Psoas muscle (tissue), 8 donors: ENCODE measurements at places on chromosomes 3 and 15.

DNA sequence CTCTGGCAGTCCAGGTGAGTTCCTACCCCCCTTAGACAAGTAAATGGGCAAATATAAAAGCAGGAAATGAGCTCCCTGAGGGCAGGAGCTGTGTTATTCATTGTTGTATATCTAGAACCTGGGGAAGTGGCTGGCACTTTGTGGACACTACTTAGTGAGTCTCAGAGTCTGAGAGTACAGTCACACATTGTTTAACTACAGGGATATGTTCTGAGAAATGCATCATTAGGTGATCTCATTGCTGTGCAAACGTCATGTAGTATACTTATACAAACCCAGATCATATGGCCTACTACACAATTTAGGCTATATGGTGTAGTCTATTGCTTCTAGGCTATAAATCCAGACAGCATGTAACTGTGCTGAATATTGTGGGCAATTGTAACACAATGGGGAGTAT lies 52.4 kb downstream of the DRD3 start:
- no peak overlapping the region for H3K27ac ChIP-seq
- H3K4me1 ChIP-seq: no peaks in the 10 kb centered on the region
- no peaks in the 10 kb centered on the region for H3K36me3 ChIP-seq
- no peak overlapping the region for H3K4me3 ChIP-seq
- H3K27me3 ChIP-seq: no peaks in the 10 kb centered on the region

DNA sequence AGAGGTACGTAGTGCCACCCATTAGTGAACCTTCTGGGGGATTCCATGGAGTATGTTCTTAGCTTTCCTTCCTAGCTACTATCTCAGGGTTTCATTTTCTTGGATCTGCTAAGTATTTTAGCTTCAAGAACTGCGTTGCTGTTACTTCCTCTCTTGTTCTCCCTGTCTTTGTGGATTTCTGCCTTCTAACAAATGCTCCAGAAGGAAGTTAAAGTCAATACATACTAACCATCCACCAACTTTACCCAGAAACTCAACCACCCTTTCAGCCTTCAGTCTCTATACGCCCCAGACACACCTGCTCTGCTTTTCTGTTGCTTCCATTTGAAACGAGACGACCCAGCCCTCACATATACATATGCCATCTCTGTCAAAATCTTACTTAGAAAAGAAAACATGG lies 2.4 kb upstream of the KLF13 start:
- no peak for DNase-seq
- no peak overlapping the region for H3K4me3 ChIP-seq
- H3K36me3 ChIP-seq: no peaks in the 10 kb centered on the region
- H3K27ac ChIP-seq: no peak overlapping the region
- H3K4me1 ChIP-seq: peaks cover 18% of the 10 kb centered on the region

DNA sequence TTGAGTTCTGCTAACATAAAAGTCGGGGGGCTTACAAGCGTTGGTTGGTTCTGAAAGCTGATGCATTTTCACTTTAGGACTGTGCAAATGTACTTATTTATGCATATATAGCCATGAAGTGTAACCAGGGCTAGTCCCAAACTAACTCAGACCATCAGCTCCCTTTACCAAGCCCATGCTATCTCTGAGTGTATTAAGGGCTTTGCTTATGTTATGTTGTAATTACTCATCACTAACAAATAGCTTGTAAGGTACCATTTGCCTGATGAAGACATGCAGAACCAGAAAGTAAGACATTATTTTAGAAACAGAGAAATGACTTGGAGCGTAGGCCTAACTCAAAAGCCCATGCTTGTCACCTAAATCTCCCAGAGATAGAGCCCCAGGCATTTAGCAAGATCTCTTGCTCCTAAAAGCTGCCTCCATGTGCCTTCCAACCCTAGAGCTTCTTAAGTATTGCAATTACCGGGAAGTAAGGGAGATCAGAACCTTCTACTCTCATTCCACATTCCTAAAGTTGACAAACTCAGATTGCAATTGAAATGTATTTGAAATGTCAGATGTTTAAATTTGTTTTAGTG lies 362.9 kb upstream of the RBMS3 start:
- no peak overlapping the region for H3K4me3 ChIP-seq
- no peak for DNase-seq
- H3K36me3 ChIP-seq: no peaks in the 10 kb centered on the region
- no peak overlapping the region for H3K27ac ChIP-seq

- no peaks in the 10 kb centered on the region for H3K27me3 ChIP-seq
- DNase-seq: no peak
- H3K36me3 ChIP-seq: no peaks in the 10 kb centered on the region
- peaks cover 4% of the 10 kb centered on the region for H3K4me1 ChIP-seq
Observed at GRCh38 chr3:171566803-171567422, 106.7 kb upstream of the TNIK start.

DNA sequence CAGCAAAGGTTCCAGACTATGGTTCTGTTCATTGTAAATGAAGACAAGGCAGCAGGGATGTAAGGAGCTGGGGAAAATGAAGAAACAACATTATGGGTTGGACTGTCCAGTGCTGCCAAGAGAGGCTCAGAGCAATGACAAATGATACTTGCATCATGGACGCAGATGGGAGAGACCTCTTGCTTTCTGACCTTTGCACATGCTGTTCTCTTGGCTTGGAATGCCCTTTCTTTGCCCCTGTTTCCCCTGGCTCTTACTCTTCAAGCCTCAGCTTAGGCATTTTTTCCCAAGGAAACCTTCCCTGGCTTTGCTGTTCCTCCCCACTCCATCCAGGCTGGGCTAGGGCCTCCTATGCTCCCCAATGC lies 59.9 kb upstream of the RAD18 start:
- H3K36me3 ChIP-seq: peaks cover 10% of the 10 kb centered on the region
- no peak overlapping the region for H3K4me3 ChIP-seq
- peaks cover 9% of the 10 kb centered on the region for H3K4me1 ChIP-seq
- no peak overlapping the region for H3K27ac ChIP-seq
- no peaks in the 10 kb centered on the region for H3K27me3 ChIP-seq

GRCh38 chr15:79094611-79095021 lies 4.0 kb upstream of the RASGRF1 start:
- H3K4me1 ChIP-seq: no peaks in the 10 kb centered on the region
- H3K27me3 ChIP-seq: peaks cover 4% of the 10 kb centered on the region

DNA sequence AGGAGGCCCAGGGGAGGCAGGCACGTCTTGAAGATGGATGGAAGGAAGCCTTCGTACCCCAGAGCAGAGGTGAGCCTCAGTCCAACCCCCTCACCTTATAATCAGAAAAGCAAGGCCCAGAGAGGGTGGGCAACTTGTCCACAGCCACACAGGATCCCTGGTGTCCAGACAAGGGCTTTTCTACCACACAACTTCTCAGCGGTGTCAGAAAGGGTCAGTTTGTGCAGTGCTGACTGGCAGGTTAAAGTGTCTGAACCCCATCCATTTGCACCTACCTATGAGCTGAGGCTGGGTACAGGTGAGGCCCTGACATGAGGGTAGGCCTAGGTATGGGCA lies 8.6 kb downstream of the IGDCC3 start:
- H3K27me3 ChIP-seq: peaks cover 9% of the 10 kb centered on the region
- no peak for DNase-seq
- no peak overlapping the region for H3K4me3 ChIP-seq
- no peak overlapping the region for H3K27ac ChIP-seq
- no peaks in the 10 kb centered on the region for H3K4me1 ChIP-seq

DNA sequence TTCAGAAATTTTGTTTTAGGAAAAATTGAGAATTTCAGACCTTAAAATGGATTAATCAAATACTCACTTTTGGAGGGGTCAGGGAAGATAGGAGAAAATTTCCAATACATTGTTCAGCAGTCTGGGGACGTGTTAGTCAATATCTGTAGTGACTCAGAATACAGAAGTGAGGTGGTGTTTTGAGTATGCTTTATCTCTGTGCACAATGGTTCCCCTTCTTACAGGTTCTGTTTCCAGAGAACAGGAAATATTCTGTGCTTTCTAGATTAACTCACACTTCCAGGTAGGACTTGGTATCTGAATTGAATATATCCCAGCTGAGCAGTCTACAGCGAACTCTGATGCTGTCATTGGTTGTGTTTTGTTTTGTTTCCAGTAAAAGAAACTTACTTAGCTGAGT lies 30.7 kb upstream of the CCDC54 start:
- no peak for DNase-seq
- no peak overlapping the region for H3K4me3 ChIP-seq
- H3K4me1 ChIP-seq: no peaks in the 10 kb centered on the region
- no peaks in the 10 kb centered on the region for H3K36me3 ChIP-seq
- H3K27ac ChIP-seq: no peak overlapping the region

- no peak for DNase-seq
- H3K27me3 ChIP-seq: no peaks in the 10 kb centered on the region
- H3K27ac ChIP-seq: no peak overlapping the region
- no peaks in the 10 kb centered on the region for H3K4me1 ChIP-seq
- H3K36me3 ChIP-seq: no peaks in the 10 kb centered on the region
- no peak overlapping the region for H3K4me3 ChIP-seq
Observed at GRCh38 chr3:160648701-160649100, 28.3 kb upstream of the ARL14 start.

GRCh38 chr3:69005071-69005790 lies 8.3 kb downstream of the EOGT start:
- no peak overlapping the region for H3K4me3 ChIP-seq
- no peak overlapping the region for H3K27ac ChIP-seq
- no peak for DNase-seq
- H3K27me3 ChIP-seq: no peaks in the 10 kb centered on the region
- H3K36me3 ChIP-seq: peaks cover 96% of the 10 kb centered on the region
- H3K4me1 ChIP-seq: peaks cover 15% of the 10 kb centered on the region

GRCh38 chr3:72614394-72615074 lies 233.7 kb downstream of the SHQ1 start:
- no peak overlapping the region for H3K27ac ChIP-seq
- H3K36me3 ChIP-seq: no peaks in the 10 kb centered on the region
- DNase-seq: no peak
- no peak overlapping the region for H3K4me3 ChIP-seq
- H3K4me1 ChIP-seq: no peaks in the 10 kb centered on the region

DNA sequence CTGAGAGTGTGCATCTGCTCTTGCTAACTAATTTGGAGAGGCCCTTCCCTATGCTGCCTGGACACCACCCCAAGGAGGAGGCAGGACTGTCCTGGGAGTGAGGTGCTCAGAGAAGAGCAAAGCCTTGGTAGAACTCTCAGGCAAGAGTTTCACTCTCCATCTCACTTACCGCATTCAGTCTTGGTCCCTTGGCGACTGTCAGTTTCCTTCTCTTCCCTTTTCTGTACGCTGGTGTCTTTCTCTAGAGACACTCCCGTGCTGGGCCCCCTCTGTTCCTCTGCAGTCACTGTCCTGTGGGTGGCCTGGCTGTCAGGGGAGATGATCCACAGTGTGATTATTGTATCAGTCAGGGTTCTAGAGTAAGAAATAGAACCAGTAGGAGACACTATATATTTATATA lies 44.0 kb downstream of the IDH2 start:
- H3K4me1 ChIP-seq: peaks cover 28% of the 10 kb centered on the region
- no peak for DNase-seq
- H3K27ac ChIP-seq: no peak overlapping the region

DNA sequence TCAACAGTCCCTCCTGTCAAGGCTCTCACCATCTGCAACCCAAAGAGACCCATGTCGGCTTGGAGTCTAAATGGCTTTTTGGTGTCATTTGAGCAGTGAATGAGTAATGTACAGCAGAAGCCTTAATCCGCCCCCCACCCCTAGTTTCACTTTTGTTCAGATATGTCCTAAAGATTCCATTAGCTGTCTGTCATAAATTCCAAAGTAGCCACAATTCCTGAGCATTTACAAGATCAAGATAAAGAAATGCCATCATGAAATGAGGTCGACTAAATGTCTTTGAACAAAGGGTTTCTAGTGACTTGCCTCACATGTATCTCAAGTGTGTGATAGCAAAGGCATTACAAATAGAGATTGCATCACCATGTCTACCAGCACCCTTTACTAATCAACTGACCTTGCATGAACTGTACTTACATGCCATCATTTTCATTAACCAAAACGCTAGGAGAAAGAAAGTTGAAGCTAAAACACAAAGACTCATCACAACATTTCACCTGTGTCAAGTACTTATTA lies 123.8 kb upstream of the PHLDB2 start:
- no peaks in the 10 kb centered on the region for H3K36me3 ChIP-seq
- peaks cover 17% of the 10 kb centered on the region for H3K4me1 ChIP-seq
- no peak for DNase-seq
- H3K27me3 ChIP-seq: no peaks in the 10 kb centered on the region
- no peak overlapping the region for H3K4me3 ChIP-seq

DNA sequence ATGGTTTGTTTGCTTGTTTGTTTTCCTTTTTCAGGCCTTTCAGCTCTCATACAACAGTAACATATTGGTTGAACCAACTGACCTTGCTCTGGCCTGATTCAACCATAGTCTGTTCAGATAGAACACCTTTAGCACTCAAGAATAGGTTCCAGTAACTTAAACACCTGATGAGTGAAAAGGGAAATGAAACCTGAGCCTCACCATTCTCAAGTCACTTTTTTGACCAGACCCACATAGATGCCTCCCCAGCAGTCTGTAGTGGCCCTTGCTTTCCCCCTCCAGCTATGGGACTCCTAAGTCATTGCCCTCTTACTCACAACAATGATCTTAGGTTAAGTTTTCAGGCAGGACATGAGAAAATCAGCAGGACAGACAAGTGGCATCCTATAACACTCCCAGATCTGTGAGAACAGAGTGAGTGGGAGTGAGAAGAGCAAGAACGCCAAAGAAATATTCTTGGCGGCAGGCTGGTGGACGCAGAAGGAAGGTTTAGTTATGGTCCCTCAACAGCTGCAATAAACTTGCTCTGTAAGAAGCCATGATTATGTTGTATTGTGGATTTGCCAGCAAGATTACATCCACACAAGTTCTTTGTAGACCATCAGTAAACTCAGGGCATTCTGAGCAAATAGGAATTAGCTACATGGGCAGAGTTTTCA lies 367.5 kb downstream of the MECOM start:
- no peaks in the 10 kb centered on the region for H3K27me3 ChIP-seq
- no peak overlapping the region for H3K4me3 ChIP-seq
- no peak overlapping the region for H3K27ac ChIP-seq
- no peaks in the 10 kb centered on the region for H3K36me3 ChIP-seq
- no peaks in the 10 kb centered on the region for H3K4me1 ChIP-seq

DNA sequence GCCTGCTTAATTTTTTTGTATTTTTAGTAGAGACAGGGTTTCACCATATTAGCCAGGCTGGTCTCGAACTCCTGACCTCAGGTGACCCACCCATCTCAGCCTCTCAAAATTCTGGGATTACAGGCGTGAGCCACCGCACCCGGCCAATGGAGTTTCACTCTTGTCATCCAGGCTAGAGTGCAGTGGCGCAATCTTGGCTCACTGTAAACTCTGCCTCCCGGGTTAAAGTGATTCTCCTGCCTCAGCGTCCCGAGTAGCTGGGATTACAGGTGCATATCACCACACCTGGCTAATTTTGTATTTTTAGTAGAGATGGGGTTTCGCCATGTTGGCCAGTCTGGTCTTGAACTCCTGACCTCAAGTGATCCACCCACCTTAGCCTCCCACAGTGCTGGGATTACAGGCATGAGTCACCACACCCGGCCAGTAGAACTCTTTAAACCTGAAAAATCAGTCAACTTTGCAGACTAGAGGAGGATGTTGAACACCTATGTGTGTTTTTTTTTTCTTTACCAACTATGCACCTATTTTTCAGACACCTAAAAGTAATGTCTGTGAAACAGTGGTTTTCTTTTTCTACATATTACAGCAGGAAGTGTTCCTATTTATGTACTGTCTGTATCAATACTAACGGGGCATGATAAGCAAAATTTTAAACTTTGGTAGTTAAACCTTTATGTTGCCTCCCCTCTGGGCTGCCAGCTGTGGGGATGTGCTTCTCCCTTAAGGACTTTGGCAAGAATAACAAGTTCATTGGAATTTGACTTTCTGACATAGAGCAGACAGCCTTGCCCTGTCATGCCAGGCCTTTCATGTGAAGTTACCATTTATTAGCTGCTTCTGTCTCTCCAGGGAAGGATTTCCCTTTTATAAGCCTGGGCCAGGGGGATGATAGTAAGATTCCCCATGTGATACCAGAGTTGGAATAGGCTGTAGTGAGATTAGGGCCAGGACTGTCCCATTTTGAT lies 8.1 kb downstream of the ARIH2 start:
- H3K27ac ChIP-seq: peak overlapping the region; percentile 87
- H3K4me1 ChIP-seq: peaks cover 58% of the 10 kb centered on the region
- no peaks in the 10 kb centered on the region for H3K27me3 ChIP-seq
- H3K4me3 ChIP-seq: no peak overlapping the region
- peaks cover 81% of the 10 kb centered on the region for H3K36me3 ChIP-seq
